Cerebellar cortex (tissue), 1 donor: ENCODE measurements at places on chromosomes 13 and 19.

GRCh38 chr13:60019119-60019993, 144.4 kb downstream of the DIAPH3 start:
- DNase-seq, result no peak

DNA sequence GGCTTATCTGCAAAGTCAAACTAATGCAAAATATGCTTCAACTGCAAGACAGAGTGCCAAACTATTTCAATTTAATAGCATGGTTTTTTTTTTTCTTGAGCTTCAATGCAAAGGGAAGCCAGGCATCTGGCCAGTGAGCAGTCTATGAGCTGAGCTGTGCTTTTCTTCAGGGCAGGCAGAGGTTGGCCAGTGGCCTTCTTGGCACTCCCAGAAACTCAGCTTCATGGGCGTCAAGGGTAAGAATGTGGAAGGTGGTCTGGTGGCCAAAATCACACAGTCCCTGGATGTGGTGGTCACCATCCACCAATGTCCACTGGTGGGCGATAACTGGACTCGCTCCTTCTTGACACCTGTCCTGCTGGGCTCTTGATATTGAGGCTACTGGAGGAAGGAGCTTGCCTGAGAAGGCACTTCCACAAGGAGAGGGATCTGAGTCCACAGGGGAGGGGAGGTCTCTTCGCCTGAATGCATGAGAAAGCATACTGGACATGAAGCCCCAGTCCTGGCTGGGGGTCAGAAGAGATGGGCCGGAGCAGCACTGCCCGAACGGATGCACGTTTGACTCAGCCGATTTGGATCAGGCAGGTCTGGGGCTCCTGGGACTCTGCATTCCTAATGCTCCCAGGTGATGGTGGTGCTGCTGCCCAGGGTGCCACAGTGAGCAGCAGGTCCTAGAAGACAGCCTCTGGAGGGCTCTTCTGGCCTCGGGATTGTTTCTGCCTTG, 17.1 kb downstream of the COL4A2 start:
- DNase-seq, result no peak

GRCh38 chr13:45786293-45786920, 65.1 kb downstream of the SIAH3 start:
- DNase-seq, result no peak

GRCh38 chr19:45177817-45178261, at the start of gene TRAPPC6A:
TRAPPC6A (minus strand) TSS chr19:45178237; CDS start chr19:45178218, 19 bp downstream.
- DNase-seq, result peak; percentile 30

DNA sequence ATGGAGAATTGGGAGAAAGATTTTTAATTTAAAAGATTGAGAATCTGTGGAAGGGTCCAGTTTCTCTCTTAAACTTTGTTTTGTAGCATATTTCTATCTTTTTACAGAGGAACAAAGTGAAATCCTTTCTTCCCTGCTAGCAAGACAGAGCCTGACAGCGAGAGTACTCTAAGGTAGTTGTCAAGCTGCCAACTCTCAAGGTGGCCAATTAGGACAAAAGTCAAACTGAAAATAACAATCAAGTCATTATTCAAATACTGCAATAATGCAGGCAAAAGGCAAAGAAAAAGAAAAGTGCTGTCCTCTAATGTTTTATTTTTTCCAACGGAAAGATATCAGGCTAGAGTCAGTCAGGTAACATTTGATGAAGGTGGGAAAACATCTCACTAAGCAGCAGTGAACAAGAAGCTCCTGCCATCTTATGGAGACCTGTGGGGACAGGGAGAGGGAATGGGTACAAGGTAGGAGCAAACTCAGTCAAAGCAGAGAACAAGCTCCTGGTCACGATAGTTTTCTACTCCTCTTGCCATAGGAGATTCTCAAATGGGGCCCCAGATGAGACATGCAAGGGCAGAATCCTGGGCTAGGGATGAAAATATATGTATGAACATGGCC, 801.9 kb upstream of the SLITRK1 start:
- DNase-seq, result no peak

DNA sequence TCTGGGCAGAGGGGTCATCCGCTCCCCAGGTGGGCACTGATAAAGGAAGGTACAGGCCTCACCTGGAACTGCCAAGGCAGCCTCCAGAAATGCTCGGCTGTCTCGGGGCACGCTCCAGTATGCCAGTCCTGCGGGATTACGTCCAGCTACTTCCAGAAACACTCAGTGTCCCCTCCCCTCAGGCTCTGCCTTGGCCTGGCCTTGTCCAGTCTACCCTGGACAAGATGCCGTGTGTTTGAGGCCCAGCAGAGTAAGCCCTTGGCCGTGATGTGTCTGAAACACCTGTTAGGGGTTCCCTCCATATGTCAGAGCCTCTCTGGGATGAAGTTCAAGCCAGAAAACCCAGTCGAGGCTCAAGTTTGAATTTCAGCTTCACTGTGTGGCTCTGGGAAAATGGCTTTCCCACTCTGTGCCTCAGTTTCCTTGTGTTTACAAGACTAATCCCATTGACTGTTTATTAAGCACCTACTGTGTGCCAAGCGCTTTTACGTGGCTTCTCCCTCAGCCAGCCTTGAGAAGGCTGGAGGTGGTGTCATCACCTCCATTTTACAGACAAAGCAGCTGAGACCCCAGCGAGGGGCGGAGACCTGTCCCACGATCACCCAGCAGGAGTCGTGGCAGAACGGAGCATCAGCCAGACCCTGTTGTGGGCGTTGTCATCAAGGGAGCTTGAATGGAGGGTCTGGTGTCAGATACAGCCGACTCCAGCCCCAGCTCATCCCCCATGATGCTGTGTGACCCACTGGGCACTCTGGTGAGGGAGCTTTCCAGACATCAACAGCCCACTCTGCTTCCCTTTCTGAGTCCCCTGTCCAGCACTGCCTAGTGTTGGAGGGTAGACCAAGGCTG, 2.0 kb upstream of the PIK3R2 start:
- peak; percentile 81 for DNase-seq

DNA sequence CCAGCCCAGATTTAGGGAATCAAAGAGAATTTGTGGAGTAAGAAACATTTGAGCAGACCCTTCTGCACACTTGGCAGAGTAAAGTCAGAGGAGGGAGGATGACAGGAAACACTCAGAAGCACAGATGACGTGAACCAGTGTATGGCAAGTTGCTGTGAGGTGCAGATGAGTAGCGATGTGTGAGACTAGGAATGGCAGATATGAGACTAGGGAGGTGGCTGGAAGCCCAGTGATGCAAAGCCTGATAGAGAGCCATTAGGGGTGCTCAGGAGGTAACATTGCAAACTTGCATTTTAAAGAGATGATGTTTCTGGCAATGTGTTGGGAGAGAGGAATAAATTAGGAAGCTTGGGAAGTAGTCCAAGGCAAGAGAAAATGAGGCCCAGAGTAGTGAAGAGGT, 44.0 kb downstream of the PCDH17 start:
- no peak for DNase-seq

- no peak for DNase-seq
Observed at GRCh38 chr19:44685877-44686276, 13.1 kb upstream of the CEACAM16 start.

GRCh38 chr19:40503320-40503695, 36.5 kb downstream of the SPTBN4 start:
- no peak for DNase-seq

DNA sequence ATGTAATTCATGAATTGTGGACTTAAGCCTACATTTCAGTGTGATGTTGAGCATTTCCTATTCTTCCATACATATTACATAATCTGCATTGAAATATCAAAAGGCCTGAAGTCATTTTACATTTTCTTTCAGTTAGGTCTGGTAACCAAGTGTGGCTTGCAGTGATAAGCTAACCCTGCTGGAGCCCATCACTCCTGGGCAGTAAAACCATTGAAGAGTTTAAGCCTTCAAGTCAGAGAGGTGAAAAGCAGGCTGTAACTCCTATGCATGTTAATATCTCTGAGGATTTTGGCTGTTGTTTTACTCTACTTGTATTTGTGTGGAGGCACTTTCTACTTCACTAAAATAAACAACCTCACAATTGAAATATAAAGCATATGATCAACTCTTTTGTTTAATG, 248.8 kb downstream of the SLITRK5 start:
- DNase-seq, result no peak

GRCh38 chr19:9107375-9107774, at the start of gene OR7G2:
OR7G2 (minus strand) TSS chr19:9107475; CDS start chr19:9103243, 4,232 bp downstream.
- DNase-seq, result no peak

GRCh38 chr19:5196832-5197231, 143.8 kb downstream of the PTPRS start:
- DNase-seq, result no peak

- peak; percentile 91 for DNase-seq
Observed at GRCh38 chr13:80083853-80084676, 256.9 kb downstream of the SPRY2 start.

- DNase-seq, result no peak
Observed at GRCh38 chr13:99382428-99383133, 75.4 kb upstream of the GPR183 start.

DNA sequence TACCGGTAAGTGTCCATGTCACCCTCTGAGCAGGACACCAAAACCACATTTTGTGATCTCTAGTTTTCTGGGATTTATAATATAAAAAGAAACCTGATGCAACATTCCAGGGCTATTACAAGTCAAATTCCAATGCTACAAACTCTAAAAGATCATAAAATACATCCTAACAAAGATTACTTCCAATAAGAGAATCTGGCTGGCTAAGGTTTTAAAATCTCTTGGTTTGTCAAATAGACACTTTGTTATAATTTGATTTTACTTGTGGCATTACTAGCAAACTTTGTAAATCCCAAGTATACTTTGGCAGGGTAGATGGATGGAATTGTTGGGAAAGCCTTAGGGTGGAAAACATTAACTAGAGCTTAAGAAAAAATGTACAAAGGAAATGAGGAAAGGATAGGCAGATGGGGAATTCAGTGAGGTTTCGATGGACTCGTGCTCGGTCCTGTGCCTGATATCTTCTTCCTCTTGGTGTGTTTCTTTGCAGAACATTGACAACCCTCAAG, 74.0 kb upstream of the POMP start:
- no peak for DNase-seq

GRCh38 chr13:36915896-36916640, 4.0 kb downstream of the SMAD9 start:
- DNase-seq, result no peak

DNA sequence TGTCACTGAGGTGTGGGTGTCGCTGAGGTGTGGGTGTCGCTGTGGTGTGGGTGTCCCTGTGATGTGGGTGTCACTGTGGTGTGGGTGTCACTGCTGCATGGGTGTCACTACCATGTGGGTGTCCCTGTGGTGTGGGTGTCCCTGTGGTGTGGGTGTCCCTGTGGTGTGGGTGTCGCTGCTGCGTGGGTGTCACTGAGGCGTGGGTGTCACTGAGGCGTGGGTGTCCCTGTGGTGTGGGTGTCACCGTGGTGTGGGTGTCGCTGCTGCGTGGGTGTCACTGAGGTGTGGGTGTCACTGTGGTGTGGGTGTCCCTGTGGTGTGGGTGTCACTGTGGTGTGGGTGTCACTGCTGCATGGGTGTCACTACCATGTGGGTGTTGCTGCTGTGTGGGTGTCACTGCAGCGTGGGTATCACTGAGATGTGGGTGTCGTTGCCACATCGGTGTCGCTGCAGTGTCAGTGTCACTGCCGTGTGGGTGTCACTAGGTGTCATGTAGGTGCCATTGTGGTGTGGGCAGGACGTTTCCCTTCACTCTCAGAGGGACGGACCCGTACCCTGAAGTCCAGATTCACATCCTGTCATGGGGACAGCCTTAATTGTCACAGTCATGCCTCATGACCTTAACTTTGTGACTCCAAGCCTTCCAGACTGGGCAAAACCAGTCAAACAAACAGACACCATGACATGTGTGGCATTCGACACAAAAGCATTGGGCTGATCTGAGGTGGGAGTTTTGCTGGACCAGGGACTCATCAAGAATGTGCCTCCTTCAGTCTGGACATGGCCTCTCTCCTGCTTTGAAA, 12.7 kb upstream of the GAS6 start:
- no peak for DNase-seq

DNA sequence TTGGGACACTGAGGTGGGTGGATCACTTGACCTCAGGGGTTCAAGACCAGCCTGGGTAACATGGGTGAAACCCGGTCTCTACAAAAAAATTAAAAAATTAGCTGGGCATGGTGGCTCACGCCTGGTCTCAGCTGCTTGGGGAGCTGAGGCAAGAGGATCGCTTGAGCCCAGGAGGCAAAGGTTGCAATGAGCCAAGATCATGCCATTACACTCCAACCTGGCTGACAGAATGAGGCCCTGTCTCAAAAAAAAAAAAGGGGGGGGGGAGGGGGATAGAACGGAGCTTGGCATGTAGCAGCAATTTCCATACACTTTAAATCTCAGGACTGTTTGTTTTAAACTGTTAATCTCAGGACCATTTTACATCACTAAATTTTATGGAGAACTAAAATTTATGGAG, 2.2 kb downstream of the ACP7 start:
- DNase-seq, result peak; percentile 55

- no peak for DNase-seq
Observed at GRCh38 chr19:46402725-46403124, 10.6 kb downstream of the CCDC8 start.

GRCh38 chr19:45125975-45126493, 33.1 kb downstream of the PPP1R37 start:
- DNase-seq, result peak; percentile 60

GRCh38 chr19:10412257-10412977, 7.9 kb upstream of the PDE4A start:
- no peak for DNase-seq

DNA sequence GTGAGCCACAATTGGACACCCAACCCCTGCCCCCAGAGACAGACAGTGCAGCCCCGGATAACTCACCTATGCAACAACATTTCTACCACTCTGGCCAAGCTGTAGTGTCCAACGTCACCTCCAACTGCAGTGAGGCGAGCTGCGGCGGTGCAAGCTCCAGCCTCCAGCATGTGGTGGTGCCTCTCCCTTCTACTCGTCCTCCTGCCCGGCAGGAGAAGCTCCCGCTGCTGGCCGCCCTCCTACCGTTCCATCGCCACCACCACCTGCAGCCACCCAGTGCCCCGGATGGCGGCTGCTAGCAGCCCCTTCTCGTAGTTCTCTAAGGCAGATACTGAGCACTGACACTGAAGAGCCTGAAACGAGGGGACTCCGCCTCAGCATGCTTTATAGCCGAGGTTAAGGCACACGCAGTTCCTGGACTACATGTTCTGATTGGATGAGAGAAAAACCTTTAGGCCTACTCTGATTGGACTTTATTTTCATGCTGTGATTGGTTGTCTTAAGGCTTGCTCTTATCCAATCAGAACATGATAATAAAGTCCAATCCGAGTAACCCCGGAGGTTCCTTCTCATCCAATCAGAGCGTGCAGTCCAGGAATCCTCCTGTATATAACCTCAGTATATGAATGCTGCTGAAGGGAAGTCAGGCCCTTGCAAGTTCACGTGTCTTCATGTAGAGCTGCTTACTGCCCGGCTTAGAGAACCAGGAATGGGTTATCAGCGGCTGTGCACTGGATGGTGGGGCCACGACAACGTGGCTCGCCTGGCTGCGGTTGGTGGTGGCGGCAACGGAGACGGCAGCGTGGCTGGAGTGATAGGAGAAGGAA, 63.5 kb downstream of the TUBA3C start:
- no peak for DNase-seq

- no peak for DNase-seq
Observed at GRCh38 chr13:93811071-93811737, 584.6 kb downstream of the GPC6 start.

GRCh38 chr19:13001502-13002165, 6.4 kb downstream of the NFIX start:
- DNase-seq, result peak; percentile 79

- peak; percentile 91 for DNase-seq
Observed at GRCh38 chr13:26022538-26023292, 29.1 kb downstream of the SHISA2 start.

GRCh38 chr13:49545661-49546060, 39.7 kb downstream of the RCBTB1 start:
- DNase-seq, result no peak
